ENCODE measurements at places on chromosomes 2 and 18.

- DNase-seq = no peak
These were observed 35.0 kb downstream of the WDSUB1 start for GRCh38 chr2:159251296-159252173.

- DNase-seq = no peak
These were observed 108.3 kb upstream of the NOSTRIN start for GRCh38 chr2:168694173-168694572.

DNA sequence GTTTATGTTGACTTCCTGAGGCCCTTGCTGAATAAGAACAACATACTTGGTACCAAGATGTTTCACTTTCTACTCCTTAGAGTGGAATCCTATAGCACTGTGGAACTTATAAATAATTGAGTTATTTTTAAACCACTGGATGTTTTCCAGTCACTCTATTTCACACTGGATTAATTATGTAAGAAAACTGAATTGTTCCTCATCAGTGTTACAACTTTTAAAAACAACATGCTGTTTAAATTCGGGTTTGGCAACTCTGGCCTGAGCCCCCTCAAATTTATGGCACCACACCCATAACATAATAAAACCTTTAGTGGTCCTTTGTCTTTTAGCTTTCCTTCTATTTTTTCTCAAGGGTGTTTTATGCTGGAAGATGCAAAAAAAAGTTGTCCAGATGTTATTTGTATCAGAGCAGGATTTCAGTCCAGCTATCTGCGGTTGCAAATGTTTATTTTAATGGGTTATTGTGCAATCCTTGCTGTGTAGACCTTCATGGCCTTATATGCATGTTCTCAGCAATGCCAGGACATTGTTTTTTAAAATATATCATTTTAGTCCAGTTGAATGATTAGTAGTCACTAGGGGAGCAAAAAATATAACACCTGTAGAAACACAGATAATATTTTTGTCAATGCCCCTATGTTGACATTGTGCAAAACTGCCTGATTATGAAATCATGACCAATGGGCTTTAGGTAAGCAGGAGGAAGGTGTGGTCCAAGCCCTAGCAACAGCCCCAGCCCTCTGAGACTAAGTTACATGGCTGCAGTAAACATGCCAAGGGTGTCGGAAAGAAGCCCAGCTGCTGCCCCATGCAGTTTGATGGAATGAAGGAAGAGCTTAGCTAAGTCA is 638.0 kb upstream of the ZEB2 start:
- DNase-seq = no peak

GRCh38 chr18:45733535-45733934 is 9.6 kb downstream of the SLC14A1 start:
- no peak for DNase-seq

GRCh38 chr2:36609507-36609906 is 11.5 kb upstream of the FEZ2 start:
- no peak for DNase-seq

DNA sequence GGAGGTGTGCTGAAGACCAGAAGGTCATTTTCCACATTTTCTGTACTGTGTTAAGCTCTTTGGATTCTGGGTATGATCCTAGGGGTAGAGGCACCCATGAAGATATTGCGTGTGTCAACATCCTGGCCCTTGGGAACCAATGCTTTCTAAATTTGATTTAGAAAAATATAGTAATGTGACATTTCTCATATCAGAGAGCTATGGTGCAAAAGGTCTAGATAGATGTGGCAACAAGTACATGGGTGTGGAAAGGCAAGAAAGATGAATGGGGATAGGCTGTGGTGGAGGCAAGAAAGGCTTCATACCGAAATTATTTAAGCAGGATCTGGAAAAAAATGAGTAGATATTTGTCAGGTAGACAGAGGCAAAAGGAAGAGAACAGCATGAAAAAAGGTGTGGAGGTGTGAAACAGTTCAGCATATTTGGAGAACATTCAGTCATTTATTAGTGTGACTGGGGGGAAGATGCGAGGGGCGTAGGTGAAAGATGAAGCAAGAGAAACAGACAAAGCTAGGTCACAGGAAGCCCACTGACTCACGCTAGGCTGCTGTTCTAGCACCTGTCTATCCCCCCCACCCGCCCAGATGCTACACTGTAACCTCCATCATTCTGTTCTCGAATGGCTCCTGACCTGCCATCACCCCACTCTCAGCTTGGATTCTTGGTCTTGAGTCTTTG is 11.7 kb downstream of the DOK1 start:
- no peak for DNase-seq

DNA sequence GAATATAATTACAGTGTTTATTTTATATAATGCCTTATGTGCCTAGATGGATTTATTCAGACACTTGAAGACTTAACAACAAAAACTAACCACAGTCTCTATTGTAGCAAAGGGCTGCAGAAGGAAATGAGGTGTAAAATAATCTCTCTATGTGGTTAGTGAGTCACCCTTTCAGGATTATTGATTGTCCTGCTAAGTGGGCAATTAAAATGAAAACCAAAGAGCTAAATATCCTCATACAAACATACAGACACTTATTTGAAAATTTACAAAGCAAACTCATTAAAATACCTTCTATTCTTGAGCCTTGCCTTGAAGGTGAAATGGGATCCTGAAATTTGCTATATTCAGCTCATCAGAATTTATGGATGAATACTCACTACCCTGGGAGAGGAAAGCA is 27.7 kb upstream of the DCC start:
- DNase-seq = no peak

- no peak for DNase-seq
These were observed 63.9 kb downstream of the NCAPH start for GRCh38 chr2:96399342-96400048.

- no peak for DNase-seq
These were observed 363.3 kb upstream of the TFPI start for GRCh38 chr2:187917535-187917934.

- no peak for DNase-seq
These were observed 30.1 kb downstream of the CCDC74A start for GRCh38 chr2:131557558-131558321.

GRCh38 chr2:171602352-171602751 is 80.1 kb downstream of the CYBRD1 start:
- no peak for DNase-seq

GRCh38 chr18:36903215-36903928 is 74.4 kb downstream of the KIAA1328 start:
- no peak for DNase-seq

All from Caco-2 (cell line).